ENCODE measurements at places on chromosomes 3 and 15.

- DNase-seq, result no peak
Measured at GRCh38 chr3:122403489-122403888, 12.4 kb downstream of the WDR5B start.

DNA sequence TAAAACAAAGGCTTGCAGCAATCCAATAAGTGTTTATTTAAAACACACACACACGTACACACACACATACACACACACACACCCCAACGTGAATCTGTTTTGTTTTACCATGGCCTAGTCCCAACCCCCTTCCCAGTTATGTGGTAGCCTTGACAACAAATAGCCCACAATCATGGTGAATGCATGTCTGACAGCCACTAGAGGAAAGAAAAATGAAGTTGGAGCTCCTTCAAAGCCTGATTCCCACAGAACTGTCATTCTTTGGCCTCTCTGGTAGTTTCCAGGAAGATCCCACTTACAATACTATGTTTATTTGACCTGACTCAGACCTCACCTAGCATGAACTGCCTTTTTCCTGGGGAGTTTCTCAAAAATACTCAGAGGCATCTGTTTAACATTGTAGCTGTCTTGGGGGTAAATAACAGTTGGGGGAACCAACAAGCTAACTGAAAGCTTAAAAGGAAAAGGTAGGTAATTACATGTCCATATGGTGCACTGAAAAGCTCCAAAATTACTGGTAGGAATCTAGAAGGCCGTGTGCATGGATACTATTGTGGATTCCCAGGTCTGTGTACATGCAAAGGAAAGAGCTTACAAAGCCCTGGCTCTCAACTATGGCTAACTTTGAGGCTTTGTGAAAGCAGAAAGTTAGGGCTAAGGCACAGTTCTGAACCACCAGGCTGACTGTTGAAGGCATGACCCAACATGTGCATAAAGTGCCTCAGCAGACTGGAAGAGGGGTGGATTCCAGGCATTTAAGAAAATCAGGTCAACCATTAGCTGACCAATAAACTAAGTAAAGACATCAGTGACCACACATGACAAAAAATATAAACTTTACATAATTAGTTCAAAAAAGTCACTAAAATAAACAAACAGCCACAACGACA is 65.3 kb downstream of the FAIM start:
- DNase-seq, result peak; percentile 40

- no peak for DNase-seq
Measured at GRCh38 chr3:34056181-34056910, 257.9 kb downstream of the PDCD6IP start.

DNA sequence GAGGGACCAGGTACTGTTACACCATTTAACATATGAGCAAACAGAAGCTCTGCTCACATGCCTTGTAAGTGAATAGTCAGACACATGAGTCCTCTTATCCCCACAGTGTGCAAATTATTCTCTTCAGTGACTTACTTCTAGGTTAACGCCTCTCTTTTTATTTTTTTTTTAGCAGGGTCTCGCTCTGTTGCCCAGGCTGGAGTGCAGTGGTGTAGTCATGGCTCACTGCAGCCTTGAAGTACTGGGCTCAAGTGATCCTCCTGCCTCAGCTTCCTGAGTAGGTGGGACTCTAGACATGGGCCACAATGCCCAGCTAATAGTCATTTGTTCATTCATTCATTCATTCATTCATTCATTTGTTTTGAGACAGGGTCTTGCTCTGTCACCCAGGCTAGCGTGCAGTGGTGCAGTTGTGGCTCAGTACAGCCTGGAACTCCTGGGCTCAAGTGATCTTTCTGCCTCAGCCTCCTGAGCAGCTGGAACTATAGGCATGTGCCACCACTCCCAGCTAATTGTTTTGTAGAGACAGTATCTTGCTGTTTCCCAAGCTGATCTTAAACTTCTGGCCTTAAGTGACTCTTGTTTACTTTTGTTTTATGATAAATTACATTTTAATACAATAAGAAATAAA is 94.7 kb downstream of the LRRC28 start:
- no peak for DNase-seq

- DNase-seq, result peak; percentile 60
Measured at GRCh38 chr3:154247806-154248415, 76.4 kb downstream of the DHX36 start.

GRCh38 chr3:43153216-43154083 is 47.6 kb upstream of the POMGNT2 start:
- DNase-seq, result peak; percentile 16

DNA sequence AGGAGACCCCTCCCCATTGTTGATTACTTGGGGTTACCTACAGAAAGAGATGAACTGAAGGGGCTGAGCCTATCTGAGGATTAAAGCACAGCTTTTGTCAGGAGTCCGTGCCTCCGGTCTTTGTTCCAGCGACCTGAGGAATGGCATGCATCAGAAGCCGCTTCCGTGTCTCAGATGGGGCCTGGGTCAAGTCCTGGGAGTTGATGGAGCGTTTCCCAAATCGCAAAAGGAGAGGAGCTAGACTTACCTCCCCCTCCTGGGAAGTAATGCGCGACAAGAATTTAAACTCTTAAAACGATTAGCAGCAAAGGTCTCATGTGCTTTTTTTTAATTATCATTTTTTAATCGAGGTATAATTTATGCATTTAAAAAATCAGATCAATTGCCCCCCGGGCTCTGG is 983 bp upstream of the ALDH1A3 start:
- DNase-seq, result peak; percentile 75

DNA sequence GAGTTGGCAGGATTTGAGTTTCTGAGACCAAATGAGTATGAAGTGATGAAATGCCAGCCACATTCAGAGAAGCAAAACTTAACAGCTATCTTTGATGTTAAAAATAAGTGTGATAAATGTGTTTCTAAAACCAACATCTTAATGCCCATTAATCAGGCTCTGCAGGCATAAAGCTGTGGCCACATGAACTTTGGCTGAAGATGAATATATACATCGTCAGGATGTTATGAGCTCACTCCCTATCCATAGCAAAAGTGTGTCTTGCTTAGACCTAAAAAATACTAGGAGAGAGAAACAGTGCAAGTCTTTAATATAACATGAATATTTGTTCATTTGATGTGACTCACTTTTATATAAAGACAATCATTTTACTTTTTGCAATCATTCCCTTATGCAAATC is 218.0 kb downstream of the CADM2 start:
- DNase-seq, result no peak

DNA sequence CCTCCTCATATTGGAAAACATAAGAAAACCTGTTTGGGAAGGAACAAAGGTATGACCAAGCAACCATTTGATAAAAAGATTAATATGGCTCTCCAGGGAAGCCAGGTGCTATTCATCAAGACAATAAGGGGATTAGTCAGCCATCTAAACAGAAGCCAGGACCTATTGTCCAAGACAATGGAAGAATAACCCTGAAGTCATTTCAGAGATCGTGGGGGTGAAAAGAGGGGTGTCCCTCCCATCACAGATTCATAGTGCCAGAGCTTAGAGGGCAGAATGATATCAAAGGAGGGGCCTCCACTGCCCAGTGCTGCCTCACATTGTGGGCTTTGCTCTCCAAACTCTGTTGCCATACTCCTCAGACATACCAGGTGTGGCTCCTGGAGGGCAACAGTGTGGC is 73.5 kb downstream of the DAPK2 start:
- peak; percentile 14 for DNase-seq

Data from GM23338 (cell line).